ENCODE measurements at places on chromosomes 2 and 18.

- DNase-seq: no peak
These were observed 17.4 kb upstream of the LMAN1 start for GRCh38 chr18:59376351-59376935.

GRCh38 chr2:202052235-202052634, 18.6 kb downstream of the FZD7 start:
- no peak for DNase-seq

DNA sequence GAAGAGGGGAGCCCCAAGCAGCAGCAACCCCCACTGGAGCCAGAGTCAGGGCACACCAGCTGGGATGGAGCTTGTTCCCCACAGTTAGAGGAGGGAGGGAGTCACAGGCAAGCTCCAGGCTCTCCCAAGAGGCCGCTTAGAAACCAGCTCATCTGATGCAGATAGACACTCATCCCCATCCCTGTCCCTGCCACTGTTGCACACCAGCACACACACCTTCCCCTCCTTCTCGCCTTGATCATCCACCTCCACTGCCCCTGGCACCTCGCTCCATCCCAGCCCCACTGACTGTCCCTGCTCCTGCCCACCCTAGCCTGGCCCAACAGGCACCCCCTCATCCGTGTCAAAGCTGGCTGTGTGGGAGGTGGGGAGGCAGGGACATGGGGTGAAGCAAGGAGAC, 1.5 kb upstream of the RUFY4 start:
- no peak for DNase-seq

DNA sequence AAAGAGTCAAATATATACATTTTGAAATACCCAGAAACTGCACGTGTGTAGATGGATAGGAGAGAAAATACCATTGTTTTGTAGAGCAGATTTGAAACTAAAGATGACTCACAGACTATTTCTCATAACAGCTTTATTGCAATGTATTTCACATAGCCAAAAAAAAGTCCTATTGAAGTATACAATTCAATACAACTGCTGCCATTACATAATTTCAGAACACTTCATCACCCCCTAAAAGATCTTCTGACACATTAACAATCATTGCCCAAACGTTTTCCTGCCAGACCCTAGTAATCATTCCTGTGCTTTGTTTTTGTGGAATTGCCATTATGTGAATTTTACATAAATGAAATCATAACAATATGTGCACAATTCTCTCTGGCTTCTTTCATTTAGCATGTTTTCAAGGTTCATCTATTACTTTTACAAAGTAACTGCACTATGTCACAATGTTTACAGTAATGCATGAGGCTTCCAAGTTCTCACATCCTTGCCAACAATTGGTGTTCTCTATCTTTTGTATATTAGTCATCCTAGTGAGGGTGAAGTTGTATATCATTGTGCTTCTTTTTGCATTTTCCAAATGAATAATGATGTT, 378.6 kb upstream of the CWC22 start:
- DNase-seq: peak; percentile 84

- no peak for DNase-seq
These were observed 38.9 kb upstream of the SCG2 start for GRCh38 chr2:223641082-223641481.

DNA sequence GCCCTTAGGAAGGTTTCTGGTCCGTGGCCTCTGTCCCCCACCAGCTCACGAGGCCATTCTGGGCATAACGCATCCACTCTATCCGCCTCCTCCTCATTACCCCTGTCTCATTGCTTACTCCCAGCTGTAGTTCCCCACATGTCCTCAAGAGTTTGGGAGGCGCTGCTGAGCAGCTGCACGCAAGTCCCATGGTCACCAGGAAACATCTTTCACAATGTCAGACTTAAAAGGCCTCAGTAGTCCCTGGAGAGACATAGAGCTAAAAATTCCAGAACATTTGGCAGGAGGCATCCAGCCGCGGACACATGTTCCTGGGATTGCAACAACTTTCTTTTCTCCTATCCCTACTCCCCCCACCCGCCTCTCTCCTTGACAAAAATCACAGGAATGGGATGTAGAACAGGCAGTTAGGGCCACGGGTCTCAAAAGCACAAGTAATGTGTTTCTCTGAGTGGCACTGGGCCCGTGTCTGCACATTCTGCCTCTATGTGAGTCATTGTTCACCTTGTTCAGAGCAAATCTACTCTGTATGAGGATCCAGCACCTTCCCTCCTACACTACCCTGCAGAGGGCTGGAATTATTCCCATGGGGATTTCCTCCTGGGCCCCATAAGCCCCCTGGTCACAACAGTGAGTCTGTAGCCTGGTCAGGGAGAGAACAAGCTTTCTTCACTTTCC, 8.1 kb downstream of the LBH start:
- peak; percentile 82 for DNase-seq

- no peak for DNase-seq
These were observed 42.2 kb downstream of the TTC32 start for GRCh38 chr2:19859565-19859964.

DNA sequence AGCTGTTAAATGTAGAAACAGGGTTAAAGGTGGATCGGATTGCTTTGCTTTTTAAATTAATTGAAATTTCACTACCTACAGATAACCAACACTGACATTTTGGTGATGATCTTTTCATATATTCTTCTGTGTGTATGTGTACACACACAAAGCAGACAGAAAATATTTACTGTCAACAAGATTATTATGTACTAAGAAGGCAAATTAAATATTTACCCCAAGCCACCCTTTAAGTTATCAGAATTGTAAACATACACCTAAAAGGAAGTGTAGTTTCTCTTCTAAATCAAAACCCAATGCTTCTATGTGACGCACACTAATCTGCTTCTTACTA, 98.7 kb downstream of the GAREM1 start:
- no peak for DNase-seq

- no peak for DNase-seq
These were observed 13.7 kb upstream of the FAHD2A start for GRCh38 chr2:95388856-95389244.

Measured in GM04503 (cell line).